ENCODE measurements at places on chromosomes 11 and 22.

DNA sequence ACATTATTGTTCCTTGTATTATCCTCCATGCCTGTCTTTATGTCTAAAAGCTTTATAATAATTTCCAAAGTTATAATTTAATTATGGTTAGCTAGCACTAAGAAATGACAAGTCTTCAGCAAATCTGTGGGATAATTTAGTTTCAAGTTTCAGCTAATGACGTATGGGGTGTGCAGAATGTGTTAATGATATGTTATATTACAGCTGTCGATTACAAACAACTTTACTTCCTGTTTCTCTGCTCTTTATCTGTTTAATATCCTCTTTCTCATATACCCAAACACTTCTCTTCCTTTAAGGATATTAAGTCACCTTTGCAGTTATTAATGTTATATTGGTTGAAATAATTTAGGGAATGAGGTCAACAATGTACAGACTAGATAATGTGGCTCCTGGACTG, 161.8 kb downstream of the CASP12 start:
- DNase-seq = no peak

GRCh38 chr22:40218152-40218551, 40.4 kb downstream of the TNRC6B start:
- DNase-seq = no peak

- DNase-seq = no peak
These were observed 5.8 kb downstream of the FADS2 start for GRCh38 chr11:61833926-61834277.

DNA sequence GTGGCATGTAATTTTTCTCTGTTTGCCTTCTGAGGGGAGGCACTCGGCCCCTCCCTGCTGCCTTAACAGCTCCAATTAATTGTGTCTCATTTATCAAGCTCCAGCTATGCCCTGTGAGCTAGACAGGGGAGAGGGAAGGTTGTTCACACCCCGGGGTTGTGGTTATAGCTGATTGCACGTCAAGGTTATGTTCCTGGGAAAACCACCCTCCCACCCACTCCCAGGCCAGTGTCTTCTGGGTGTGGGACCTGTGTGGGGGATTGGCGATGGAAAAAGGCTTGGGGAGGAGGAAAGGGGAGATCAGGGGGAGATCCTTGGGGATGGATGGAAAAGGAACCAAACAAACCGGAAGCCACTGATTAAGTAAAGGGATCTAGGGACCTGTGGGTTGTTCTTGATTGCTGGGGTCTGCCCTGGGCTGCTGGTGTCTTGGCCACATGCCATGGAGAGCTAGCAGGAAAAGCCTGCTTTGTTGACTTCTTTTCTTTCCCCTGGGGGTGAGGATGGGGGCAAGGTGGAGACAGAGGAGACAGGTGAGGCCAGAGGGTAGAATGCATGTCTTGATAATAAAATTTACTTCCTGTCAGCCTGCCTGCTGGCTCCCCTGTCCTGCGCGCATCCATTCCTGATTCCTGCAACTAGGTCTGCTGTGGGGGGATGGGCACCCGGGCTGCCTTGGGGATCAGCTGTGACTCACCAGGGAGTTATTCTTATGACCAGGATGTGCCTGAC, 13.5 kb upstream of the SORL1-AS1 start:
- DNase-seq = no peak

DNA sequence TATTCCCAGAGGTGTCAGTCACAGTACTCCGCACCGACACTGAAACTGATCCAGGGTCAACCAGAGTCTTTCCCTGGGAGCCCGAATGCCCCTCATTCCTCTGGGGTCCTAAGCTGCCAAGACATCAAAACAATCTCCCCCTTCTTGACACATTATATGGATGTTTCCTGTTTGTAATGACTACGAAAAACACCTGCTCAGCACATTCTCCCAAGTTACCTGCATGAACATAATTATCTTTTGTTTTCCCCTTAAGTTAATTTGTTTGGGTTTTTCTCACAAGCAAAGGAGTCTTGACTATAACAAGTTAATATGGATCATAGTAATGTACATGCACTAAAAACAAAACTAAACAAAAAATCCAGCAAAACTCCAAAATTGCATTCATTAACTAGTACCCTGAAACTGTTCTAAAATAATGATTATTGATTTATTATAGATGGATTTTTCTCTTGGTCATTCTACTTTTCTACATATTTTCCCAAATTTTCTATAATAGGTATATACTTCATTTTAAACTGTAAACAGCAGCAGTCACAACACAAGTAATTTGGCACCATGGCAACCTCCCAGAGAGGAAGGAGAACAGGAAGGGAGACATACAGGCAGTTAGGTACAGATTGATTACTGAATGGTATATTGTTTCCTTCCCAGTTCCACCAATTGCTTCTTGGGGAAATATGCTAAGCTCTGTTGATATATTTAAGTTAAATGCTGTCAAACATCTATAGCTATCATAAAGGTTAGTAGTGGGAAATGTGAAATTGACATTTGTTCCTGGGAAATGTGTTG, 631.5 kb downstream of the METTL15 start:
- no peak for DNase-seq

GRCh38 chr11:72228229-72228843, 3.8 kb downstream of the INPPL1 start:
- no peak for DNase-seq

DNA sequence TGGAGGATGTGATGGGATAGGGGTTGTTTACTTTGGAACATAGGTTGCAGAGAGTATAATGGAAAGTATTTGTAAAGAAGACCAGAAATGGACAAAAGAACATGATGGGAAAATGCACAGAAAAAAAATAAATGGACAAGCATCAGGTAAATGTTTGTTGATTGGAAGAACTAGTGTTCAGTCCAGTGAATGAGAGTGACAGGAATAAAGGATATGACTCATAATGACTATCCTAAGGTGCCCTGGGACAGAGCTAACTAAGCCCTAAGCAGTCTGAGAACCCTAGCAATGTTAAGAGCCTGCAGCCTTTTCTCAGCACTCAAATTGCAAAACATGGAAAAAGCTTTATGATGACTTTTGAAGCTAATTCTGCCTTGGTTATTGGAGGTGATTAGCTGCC, 732.8 kb upstream of the ANO5 start:
- DNase-seq = no peak

DNA sequence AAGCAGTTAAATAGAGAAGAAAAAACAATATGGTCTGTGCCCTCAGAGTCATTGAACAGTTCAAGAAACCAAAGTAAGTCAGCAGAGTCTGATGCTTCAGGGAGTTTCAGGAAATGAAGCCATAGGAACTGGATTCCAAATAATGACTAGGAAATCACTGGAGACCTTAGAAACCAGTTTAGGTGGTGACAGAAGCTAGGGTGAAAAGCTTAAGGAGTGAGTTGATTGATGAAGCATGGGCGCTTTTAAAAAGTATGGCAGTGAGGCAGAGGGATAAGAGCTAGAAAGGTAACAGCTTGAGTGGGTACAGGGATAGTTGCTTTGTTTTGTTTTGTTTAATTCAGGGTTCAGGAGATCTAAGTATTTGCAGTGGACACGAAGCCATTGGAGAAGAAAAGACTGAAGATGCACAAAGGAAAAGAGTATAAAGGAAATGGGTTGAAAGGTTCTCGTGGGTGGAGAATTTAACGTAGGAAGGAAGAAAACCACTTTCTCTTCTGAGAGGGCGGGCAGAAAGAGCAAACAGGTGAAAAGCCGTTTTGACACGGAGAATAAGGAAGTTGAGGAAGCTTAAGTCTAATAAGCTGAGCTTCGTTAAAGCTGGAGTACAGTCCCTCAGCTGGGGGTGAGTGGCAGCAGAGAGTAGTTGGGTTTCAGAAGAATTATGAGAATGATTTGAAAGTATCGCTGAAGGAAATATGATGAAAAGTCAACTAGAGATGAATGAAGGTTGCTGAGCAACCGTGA, 14.8 kb downstream of the SGSM3 start:
- DNase-seq = no peak

DNA sequence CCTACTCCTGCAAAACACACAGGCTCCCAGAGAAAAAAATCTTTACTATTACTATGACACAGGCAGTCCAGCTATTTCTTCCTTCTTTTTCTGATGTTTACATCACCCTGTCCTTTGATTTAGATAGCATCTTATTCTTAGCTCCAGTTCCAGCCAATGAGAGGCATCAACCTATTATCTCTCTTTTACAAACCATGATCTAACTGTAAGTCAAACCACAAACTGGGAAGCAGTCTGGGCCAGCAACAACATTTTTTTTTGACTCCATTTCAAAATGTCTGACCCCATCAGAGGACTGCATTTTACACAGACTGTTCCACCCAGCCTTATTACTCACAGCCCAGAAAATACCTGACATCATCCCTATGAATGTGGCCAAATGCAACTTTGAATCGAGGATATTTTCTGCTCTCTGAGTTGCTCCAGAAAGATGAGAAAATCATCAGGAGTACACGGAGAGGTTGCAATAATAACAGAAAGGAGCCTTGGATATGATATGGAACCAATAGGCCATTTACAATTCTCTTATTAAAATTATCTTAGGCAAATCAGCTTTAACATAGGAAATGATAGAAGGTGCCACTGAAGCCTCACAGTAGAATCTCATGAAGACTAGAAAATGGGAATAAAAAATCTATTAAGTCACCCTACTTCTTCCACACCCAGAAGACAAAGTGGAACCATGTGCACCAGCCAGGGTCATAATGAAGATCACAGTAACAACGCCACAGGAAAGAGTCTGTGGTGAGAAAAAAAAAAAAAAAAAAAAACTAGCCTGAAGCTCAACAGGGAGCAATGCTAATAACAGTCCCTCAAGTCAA, 21.2 kb downstream of the TBRG1 start:
- DNase-seq = no peak

- DNase-seq = no peak
These were observed 15.6 kb downstream of the TBC1D10A start for GRCh38 chr22:30310881-30311771.

DNA sequence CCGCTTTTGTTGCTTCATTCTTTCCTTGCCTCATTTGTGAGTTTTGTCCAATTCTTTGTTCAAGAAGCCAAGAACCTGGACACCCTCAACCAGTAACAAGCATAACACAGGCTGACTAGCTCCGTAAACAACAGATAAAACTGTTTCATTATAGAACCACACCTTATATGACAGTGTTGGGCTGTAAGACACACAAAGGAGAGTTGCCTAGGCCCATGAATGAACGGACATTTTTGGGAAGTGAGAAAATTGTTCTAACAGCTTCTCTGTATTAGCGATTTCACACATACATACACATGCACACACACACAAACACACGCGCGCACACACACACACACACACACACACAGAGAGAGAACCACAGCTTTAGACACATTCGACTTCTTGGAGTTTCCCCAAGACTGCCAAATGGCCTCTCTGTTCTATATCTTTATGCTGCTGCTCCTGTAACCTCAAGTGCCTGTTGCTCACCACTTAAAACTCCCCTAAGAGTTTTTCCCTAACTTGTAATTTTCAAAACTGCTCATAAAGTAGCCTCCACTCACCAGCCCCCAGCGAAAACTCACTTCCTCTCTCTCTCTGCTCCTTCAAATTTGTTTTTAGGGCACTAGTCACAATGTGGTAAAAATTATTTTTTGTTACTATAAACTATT, 35.9 kb downstream of the CTSC start:
- no peak for DNase-seq

DNA sequence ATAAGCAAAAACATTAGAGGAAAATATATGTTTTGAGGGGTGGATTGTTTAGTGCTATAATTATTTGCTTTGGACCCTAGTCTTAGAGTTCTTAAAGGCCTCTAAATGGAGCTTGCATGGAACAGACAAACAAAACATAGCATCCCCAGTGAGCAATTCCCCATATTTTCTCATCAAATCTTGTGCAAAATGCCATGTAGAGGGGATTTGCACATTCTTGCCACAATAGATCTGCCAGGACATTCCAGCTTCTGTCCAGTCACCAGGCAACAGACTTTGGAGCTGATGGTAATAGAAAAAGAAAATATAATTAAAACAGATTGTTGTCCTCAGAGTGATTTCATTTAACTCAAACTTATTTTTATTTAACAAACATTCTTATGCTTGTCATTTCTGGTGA, 360.3 kb upstream of the PDGFD start:
- no peak for DNase-seq

DNA sequence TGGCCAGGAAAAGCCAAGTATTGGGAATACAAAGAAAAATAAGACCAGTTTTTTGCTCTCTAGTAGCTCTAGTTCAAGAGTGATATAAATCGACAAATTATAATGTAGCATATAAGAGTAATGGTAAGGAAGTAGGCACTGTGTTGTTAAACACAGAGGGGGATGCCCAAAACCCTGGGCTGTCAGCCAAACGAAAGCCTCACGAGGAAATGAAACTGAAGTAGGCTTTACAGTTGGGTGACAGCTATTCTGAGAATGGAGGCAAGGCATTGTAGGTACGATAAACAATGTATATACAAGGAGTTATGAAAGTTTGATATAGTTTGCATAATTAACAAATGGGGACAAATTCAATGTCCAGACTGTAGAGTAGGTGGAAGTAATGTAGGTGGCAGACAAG, 176.4 kb downstream of the FAM181B start:
- no peak for DNase-seq

DNA sequence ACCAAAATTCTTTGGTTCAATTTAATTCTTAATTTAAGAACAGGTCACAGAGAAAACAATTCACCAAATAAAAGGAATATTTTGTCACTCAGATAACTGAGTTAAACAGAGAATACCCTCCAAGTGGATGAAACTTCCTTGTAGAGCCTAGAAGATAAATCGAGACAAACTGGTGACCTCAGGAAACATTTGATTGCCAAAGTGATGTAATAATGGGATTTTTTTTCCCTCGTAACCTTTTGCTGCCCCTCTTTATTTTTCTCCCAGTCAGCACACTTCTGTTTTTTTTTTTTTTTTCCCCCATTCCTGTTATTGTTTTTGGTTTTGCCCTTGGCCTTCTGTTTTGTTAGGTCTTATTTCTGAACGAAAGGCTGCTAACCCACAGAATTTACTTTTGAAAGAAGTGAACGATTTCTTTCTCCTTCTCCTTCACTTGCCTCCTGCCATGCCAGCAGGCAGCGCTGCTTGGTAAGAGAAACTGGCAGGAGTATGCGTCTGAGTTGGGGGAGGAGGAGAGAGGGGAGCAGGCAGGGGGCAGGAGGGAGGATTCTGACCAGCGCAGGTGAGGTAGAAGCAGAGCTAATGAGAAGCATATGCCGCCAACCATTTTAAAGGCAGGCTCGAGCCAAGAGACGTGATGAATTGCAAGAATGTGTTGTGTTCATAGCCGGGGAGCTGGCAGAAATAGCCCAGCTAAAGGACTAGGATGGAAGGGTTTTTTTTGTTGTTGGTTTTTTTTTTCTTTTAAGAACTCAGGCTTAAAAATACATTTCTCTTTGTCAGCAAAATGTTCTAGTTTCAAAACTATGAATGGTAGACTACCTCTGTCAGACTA, 121.9 kb upstream of the MTMR2 start:
- DNase-seq = no peak

GRCh38 chr11:2763984-2764383, 64.2 kb upstream of the KCNQ1OT1 start:
- DNase-seq = no peak

DNA sequence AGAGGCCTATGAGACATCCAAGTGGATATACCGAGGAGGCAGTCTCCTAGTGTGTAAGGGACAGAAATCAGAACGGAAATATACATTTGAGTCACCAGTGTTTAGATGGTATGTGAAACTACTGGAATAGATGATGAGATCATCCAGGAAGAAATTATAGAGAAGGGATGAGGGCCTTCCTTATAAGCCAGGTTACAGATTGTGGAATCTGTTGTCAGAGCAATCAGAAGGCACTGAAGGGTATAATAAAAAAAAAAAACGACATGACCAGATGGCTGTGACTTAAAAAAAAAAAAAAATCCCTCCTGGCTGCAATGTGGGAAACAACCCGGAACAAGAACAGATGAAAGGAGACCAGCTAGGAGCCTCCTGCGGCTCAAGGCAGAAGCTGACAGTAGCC, 2.7 kb downstream of the MAJIN start:
- DNase-seq = no peak

Data from stimulated activated CD8-positive, alpha-beta memory T cell treated with anti-CD3 and anti-CD28 coated beads, Interleukin-4, amount 100 ng/mL, for 1 hour (primary cell).